Activated naive CD4-positive, alpha-beta T cell (primary cell): ENCODE measurements at places on chromosomes 12 and 14.

GRCh38 chr14:94686511-94687160 is 74.4 kb downstream of the SERPINA3 start:
- no peak for DNase-seq

DNA sequence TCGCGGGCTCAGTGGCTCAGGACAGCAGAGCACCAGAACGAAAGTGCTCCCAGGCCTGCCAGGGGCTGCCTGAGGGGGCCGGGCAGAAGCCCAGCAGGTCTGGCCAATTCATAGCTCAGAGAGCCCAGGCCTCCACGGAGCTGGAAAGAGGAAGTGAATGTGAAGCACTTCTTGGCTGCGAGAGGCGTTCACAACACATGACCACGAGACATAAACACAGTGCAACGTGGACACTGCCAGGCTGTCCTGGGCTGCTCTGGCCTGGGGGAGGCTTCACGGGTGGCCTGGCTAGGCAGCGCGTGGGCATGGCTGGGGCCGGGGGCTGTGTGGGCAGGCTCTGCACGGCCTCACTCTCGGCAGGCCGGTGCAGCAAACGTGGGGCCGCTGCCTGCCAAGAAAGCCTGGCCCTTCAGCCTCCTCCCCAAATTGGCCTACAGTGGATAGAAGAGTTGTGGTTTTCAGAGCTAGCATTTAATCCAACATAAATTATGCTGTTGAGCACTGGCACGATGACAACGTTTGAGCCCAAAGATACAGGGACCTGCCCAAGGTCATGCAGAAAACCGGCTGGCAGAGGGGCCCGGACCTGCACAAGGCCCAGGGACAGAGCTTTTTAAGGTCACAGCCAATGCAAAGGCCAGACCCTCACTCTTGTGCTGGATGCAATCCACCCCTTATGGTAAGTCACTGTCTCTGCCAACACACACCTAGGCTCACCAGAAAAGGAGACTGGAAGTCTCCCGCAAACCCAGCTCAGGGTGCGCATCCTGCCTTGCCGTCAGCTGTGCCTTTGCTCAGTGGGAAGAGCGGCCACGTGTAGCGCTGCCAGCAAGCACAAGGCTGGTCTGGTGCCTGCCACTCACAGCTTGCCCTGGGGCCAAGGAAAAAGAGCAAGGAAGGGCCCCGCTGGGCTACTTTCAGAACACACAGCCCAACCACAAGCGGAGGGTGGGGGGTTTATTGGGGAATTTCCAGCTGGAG is 8.6 kb downstream of the SLC25A29 start:
- DNase-seq: no peak

DNA sequence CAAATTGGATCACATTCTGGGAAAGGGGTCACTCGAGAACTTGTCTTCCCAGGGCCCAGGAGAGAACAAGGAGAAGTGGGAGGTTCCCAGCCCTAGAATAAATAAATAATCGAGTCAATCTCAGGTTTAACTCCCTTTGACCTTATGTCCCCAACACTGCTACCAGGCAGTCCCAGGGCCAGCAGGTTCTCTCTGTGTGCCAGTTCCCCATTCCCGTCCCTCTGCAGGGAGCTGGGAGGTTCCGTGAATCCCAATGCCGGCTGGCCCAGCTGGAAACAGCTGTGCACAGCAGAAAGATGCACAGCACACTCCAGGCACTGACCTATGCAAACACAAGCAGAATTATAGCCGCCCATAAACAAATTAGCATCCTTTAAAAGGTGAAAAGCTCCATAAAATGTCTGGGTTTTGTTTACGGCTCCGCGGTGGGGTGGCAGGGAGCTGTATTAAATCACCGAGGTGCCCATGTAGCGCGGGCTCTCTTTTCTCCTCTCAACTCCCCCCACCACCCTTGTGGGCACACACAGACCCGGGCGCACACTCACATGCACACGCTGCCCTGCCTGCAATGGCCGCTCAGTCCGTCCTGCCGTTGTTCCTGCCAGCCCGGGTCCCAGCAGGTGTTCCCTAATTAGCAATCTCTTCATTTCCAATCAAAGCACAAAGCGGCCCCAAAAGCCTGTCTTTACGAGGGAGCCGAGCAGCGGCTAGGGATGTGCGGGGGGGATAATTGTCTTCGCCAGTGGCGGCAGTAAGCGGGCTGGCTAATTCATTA is 46.6 kb upstream of the ESRRB start:
- DNase-seq: no peak

- DNase-seq: no peak
Observed at GRCh38 chr12:27344760-27345159, 12.1 kb downstream of the BMAL2 start.

DNA sequence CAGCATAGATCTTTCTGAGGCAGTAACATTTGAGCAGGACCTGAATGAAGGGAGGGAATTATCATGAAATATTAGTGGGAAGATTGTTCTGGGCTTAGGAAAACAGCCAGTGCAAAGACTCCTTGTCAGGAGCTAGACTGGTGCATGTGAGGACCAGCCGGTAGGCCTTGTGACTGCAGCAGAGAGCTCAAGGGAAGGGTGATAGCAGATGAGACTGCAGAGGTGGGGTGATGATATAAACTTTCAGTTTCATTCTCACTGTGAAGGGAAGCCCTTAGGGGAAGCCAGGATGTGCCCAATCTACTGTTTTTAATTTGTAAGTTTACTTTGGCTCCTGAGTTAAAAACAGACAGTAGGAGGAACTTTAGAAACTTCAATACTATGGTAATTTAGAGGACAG is 12.4 kb downstream of the IL22 start:
- no peak for DNase-seq

GRCh38 chr12:122086641-122087285 is 8.2 kb downstream of the MLXIP start:
- DNase-seq: no peak

DNA sequence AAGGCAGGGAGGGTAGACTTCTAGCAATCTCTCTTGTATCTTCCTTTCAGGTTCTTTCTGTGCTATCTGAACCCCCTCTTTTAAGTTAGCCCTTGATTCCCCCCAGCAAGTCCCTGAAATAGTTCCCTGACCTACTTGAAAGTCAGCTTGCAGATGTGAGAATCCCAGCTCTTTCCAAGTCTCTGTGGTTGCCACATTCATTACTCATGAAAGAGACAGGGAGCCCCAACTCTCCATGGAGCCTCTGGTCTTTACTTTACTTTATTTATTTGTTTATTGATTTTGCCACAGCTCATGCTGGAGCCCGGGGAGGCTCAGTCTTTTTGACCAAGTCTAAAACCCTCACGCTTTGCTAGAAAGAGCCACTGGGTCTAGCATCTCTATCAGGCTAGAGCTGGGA is 193.6 kb upstream of the FAR2 start:
- no peak for DNase-seq

GRCh38 chr14:70061108-70061507 is 127.6 kb downstream of the SLC8A3 start:
- DNase-seq: no peak

DNA sequence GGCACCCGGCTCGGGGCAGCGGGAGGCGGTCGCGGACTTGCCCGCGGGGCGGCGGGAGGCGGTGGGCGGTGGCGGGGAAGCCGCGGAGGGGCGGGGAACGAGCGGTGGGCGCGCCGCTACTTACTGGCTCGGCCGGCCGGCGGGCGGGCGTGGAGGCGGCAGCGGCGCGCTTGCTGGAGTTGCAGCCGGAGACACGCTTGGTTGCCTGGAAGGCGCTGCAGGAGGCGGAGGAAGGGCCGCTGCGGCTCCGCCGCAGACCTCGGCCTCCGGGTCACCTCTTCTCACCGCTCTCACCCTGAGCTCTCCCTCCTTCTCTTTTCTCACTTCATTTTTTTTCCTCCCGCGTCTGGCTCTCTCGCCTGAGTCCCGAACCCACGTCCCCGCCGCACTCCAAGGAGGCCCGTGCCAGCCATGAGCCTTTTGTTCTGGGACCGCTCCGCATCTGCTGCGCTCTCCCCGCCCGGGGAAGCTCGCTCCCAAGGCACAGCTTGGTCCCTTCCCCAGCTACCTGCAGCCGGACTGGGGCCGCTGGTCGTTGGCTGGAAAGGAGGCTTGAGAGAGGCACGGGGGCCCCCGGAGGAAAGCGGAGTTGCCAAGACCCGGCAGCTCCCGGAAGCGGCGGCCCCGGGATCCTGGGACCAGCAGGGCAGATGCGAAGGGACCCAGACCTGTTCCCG is 592 bp upstream of the KCNK10 start:
- DNase-seq: no peak

DNA sequence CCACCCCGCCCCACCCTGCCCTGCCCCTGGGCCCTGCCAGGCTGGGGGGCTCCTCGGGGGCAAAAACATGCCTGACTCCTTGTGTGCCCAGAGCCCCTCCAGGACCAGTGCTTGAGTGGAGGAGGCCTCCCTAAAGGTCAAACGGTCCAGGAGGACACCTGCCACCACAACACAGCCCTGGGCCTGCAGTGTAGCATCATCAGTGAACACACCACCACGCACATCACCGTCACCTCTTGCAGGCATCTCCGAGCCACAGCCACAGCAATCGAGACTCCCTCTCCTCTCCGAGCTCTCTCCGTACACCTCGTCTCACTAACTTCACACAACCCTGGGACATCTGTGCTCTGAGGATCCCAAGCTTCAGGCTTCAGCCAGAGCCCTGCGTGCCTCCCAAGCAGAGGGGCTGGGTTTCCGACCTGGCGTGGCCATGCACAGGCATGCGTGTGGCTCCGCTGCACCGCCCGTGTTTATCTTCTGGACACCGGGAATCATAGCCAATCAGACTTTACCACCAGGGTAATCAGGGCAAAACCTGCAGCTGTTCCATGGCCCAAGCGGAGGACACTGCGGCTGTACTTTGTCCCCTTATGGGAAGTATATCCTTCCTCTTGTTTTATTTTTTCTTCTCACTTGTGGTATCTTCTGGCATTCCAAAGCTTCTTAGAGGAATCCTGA is 6.2 kb upstream of the DIO3 start:
- no peak for DNase-seq

DNA sequence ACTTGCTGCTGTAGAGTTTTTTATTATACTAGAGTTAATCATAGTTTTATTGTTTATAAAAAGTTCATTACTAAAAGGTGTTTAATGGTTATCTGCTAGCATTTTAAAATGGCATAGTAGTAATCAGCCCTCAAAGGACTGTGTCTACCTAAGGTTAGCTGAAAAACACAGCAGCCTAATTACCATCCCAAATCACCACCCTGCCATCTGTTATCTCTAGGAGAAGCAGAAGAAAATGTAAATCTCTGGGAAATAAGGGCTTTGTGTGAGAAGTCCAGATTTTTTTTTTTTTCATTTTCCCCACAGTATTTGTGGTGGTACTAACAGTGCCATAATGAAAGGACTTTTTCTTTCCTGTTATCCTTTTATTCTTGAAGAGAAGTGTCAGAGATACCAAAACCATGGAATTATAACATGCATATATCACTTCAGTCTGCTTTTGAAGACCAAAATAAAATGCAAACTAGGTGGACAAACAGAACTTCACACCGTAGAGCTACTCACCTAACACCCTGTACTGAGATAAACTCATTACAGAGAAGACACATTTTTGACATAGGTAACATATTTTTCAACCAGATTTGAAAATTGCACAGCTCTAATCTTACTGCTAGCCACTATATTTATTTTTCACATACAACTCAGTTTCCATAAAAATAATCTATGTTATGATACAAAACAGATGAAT is 876.2 kb downstream of the C12orf50 start:
- no peak for DNase-seq

- no peak for DNase-seq
Observed at GRCh38 chr14:64447876-64448670, 17.2 kb upstream of the AKAP5 start.

- no peak for DNase-seq
Observed at GRCh38 chr12:6226002-6226678, 25.9 kb downstream of the CD9 start.

GRCh38 chr12:114894076-114894475 is 210.1 kb upstream of the TBX3 start:
- DNase-seq: no peak

- DNase-seq: no peak
Observed at GRCh38 chr12:60920841-60921495, 1325.1 kb downstream of the SLC16A7 start.

DNA sequence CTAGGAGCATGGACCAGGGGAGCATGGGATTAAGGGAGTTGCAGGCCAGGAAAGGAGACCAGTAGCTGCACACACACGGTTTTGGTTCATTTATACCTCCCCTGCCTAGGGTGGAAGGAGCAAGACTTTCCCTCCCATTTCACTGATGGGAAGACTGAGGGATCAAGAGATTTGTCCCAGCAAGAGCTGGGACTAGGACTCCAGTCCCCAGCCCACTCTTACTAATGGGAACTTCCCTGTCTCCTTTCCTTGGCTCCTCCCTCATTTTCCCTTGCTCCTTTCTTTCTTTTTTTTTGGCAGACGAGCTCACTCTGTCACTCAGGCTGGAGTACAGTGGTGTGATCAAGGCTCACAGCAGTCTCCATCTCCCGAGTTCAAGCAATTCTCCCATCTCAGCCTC is 13.0 kb downstream of the SCNN1A start:
- no peak for DNase-seq

DNA sequence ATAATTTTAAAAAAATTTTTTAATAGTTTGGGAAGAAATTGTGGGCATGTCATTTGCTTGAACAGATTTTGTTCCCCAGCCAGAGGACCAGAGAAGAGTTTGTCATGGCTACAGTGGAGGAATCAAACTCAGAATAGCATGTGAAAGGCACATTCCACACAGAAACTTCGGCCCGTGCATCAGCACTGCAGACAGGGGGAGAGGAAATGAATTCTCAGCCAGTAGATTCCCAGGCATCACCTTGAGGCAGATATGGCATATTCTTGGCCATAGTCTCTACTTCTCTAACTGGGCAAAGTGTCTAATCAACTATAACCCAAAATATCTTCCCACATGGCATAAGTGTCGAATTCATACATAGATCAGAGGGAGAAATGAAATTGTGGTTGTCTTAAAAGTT is 153.3 kb downstream of the PRKCH start:
- no peak for DNase-seq

DNA sequence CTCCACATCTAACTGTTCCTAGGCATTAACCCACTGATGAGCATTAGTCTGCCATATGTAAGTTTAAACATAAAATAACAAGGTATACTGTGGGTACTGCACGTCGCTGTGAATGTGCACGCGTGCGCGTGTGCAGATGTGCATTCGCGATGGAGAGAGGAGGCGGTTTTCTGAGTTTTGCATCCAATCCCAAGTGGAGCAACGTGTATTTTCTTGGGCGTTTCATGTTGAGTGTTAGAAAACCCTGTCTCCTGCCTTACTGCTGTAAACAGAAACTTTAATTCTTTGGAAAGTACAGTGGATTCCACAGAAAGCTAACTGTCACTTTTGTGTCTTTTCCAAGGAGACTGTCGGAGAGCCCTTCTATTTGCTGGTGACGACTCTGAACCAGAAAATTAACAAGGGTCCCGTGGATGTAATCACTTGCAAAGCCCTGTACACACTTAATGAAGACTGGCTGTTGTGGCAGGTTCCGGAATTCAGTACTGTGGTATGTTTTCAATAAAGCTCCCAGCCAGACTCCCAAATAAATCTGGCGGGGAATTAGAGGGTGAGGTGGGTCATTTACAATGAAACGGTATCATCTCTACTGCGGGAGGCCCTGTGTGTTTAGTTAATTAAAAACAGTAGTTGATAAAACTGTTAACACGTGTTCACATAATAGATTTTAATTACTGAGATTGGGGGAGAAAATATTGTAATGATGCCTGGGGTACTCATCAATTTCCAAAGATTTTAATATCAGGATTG is 116.5 kb downstream of the PLXNC1 start:
- no peak for DNase-seq
